ENCODE measurements at places on chromosomes 3 and 15.

GRCh38 chr3:39626198-39626597 is 158.7 kb downstream of the MOBP start:
- no peak overlapping the region for H3K4me3 ChIP-seq
- no peaks in the 10 kb centered on the region for H3K27me3 ChIP-seq
- no peak for DNase-seq
- no peaks in the 10 kb centered on the region for H3K36me3 ChIP-seq
- no peak overlapping the region for H3K27ac ChIP-seq
- H3K4me1 ChIP-seq: no peaks in the 10 kb centered on the region

GRCh38 chr3:2375376-2375775 is 276.7 kb downstream of the CNTN4 start:
- H3K4me3 ChIP-seq: no peak overlapping the region
- no peak overlapping the region for H3K27ac ChIP-seq
- no peaks in the 10 kb centered on the region for H3K27me3 ChIP-seq
- DNase-seq: no peak
- no peaks in the 10 kb centered on the region for H3K36me3 ChIP-seq

DNA sequence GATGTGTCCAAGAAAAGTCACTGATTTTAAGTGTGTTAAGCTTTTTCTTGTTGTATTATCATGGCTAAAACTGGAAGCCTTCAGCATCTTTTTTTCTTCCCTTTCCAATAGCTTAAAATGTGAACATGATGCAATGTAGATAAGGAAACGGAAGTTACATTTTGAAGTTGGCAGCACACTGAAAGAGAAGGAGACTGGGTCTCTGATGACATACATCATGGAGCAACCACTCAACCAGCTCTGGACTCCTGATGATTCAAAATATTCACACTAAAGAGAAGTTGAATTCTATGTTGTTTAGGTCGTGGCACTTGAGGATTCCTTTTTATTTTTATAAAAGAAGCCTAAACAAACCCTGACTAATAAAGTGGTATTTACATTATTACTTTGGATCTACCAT is 488.3 kb upstream of the ALCAM start:
- no peaks in the 10 kb centered on the region for H3K4me1 ChIP-seq
- no peaks in the 10 kb centered on the region for H3K27me3 ChIP-seq
- H3K36me3 ChIP-seq: no peaks in the 10 kb centered on the region
- H3K27ac ChIP-seq: peak overlapping the region; percentile 0
- DNase-seq: no peak

GRCh38 chr3:52679811-52680210 is 5.9 kb downstream of the PBRM1 start:
- H3K27ac ChIP-seq: no peak overlapping the region
- DNase-seq: no peak
- H3K4me1 ChIP-seq: no peaks in the 10 kb centered on the region

DNA sequence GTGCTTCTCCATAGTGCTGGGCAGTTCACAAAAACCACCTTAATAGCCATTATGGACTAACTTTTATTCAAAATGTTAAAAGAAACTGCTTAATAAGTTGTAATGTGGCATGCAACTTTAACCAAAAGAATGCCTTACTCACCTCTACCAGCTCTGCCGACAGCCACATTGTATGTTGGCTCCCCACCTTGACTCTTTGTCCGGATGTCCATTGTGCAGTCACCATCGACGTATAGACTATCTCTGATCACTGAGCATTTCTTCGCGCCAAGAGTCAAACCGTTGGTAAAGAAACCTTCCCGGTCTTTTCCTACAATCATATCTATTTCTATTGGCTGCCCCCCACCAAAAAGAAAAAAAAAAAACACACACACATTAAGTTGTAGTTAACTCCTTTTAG is 2.5 kb downstream of the PFN2 start:
- H3K36me3 ChIP-seq: no peaks in the 10 kb centered on the region
- peak overlapping the region; percentile 63 for H3K4me3 ChIP-seq
- H3K4me1 ChIP-seq: no peaks in the 10 kb centered on the region
- H3K27me3 ChIP-seq: no peaks in the 10 kb centered on the region
- H3K27ac ChIP-seq: peak overlapping the region; percentile 32

DNA sequence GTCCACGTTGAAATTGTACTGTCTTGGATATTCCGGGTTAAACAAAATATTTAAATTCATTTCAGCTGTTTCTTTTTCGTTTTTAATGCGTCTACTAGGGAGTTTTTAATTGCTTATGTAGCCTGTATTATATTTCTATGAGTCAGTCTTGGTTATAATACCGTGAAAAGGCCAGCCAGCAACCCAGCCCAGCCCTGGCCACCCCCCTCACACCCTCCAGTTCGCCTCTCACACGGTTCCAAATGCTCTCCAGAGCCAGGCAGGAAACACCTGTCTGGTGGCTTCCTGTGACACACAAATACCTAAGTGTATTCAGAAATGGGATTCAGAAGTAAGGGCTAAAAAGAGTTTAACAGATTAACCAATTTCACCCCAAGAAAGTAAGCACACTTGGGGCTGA is 4.4 kb downstream of the SH3BP5 start:
- H3K36me3 ChIP-seq: peaks cover 39% of the 10 kb centered on the region
- DNase-seq: peak; percentile 64
- H3K27ac ChIP-seq: no peak overlapping the region
- no peak overlapping the region for H3K4me3 ChIP-seq
